ENCODE measurements at places on chromosomes 4 and X.
A peak's percentile ranks its signal among the peaks of the same experiment; 100 is the strongest.

DNA sequence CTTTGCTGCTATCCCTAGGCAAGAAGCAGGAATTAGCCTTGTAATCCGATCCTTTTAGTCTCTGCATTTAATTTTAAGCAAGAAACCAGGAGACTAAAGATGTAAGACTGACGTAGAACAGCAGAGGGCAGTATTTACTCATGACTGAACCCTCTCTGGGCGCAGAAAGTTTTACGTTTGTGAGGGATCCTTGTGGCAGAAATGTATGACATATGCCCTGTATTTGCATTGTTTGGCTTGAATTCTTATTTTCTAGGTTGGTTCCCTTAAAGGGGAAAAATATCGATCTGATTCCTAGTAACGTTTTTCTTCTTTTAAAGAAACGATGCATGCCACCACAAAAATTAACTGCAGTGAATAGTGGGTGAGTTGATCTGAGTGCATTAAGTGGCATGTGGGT, 1.3 kb upstream of the FAT4 start:
- DNase-seq: peak; percentile 84

DNA sequence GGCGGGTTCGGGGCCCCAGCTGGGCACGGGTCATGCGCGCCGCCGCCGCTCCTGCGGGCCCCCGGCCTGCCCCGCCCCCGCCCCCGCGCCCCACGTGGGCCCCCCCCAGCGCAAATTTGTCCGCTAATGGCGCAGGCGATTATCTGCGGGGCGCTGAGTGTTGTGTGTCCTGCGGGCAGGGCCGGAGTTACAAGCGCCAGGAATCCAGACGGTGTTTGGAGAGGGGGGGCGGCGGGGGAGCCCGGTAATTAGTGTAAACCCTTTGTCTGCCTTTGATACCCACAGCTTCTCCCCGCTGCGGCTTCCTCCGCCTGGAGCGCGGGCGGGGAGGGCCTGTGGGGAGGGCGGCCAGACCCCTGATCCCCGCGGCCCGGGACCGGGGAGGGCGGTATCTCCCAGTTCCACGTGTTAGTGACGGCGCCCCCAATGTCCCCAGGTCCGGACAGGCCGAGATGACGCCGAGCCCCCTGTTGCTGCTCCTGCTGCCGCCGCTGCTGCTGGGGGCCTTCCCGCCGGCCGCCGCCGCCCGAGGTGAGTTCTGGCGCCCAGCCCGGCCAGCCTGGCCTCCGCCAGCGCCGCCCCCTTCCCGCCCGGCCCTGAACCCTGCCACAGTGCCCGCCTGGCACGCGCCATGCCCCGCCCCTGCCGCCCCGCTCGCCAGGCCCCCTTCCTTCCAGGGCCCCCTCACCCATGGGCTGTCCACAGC, 761 bp downstream of the FGFRL1 start:
- no peak for DNase-seq

DNA sequence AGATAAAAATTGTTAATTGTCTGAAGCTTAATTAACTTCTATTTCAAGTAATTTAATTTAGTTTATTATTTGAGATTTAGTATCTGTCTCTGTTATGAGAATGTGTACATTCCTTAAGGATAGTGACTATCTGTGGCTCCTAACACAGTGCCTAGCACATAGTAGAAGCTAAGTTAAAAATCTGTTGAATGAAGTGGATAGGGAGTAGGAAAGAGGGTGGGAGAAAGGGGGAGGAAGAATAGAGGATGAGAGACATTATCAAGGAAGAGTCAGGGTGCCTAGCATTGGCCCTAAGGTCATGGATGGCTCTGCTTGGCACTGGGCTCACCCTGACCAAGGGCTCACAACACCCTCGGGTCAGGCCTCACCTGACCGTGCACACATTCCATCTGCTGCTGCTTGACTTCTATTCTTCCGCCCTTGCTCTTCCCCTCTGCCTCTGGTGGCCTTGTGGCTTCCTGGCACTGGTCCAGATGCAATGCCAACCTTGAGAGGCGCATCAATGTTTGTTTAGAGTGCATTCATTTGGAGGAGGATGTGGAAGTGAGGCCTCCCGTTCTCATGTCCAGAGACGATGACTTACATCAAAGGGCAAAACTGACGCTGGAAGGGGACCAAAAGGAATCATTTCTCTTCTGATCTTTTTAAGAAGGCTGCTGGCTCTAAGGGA, 42.3 kb downstream of the TRIM2 start:
- DNase-seq: no peak

DNA sequence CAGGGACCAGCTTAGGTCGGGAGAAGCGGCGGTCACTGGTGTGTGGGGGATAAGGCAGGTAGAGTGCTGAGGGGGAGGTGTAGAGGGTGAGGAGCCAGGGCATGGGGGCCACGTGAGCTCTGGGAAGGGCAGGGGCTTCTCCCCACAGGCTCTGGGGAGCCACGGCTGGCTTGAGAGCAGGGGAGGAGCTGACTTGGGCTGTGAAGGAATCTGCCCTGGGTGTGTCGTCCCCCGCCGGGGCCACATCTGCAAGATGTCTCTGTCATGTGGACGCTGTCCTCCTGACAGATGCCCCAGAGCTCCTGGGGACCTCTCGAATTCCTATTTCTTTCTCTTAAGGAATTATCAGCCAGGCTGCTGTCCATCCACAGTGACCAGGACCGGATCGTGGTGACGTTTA, 15.0 kb downstream of the SH3TC1 start:
- DNase-seq: no peak

- DNase-seq: no peak
These were observed 158.2 kb downstream of the SPRY1 start for GRCh38 chr4:123554801-123555232.

DNA sequence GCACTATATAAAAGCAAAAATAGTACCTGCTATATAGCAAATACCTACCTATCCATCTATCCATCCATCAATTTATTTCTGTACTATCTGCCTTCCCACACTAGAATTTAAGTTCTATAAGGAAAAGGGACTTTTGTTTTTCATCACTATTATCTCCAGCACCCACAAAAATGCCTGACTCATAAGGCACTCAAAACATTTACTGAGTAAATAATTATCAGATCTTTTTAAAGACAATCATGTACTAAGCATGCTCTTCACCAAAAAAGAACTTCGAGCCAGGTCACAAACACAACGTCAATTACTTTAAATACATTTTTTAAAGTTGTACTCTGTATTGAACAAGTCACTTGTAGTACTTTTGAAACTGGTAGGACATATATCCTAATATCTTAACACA, 119.9 kb downstream of the FBXW7 start:
- no peak for DNase-seq

GRCh38 chr4:110799211-110799610, 176.3 kb upstream of the PITX2 start:
- DNase-seq: no peak

DNA sequence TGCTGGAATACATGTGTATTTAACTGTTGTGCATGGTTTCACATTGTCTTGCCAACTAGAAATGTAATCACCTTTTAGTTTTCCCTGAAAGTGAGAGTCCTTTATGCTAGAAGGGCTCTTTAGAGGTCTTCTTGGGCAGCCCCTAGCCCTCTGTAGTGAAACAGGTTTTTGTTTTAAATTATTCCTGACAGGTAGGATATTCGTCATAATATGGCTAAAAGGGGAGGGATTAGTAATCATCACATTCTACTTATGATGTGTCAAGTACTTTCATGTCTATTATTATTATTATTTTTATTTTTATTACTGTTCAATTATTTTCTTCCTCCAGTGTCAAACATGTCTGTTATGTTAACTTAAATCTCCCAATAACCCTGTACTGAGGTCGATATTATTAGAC, 35.5 kb downstream of the MSN start:
- DNase-seq: no peak

- DNase-seq: no peak
These were observed 113.5 kb downstream of the DDIT4L start for GRCh38 chr4:100076753-100077152.

DNA sequence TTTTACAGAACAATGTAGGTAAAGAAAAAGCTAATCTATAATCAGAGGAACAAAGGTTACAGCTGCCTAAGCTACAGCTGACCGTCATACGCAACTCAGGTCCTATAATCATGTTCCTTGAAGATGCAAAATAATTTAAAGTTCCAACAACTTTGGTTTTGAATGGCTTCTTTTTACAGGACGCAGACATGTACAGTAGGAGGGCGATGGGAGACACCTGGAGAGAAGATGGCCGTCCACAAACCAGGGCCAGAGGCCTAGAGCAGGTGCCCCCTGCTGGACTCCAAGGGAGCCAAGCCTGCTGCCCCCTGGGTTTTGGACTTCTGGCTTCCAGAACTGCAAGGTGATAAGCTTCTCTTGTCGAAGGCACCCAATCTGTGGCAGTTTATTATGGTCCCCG, 10.6 kb downstream of the HGFAC start:
- DNase-seq: no peak

DNA sequence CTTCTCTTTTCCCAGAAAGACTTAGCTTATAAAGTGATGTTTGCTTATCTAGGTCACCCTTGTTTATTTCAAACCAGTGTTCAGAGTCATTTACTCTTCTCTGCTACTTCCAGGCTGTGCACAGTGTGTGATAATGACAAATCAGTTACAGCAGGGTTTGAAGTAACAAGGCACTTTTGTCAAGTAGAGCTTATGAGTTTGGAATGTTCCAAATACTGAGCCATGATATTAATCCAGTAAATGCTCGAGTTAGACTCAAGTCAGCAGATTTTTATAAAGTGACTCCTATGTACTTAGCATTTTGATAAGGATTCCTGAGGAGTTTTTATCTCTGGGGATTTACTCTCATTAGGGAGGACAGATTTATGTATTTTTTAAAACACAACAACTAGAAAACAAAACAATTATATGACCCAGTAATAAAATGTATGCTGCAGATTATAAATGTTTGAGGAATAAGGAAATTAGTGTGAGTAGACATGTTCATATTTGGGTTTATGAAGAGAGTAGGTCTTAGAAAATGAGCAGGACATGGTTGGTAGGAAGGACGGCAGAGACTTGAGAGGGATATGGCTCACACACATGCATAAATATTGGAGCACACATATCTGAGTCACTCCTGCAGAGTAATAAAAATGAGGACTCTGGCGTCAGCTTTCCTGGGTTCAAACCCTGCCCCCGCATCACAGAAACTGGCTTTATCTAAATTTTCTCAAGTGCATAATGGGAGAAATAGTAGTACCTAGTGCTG, 271.2 kb downstream of the FBXO8 start:
- DNase-seq: no peak

GRCh38 chr4:18051281-18051680, 29.7 kb upstream of the LCORL start:
- no peak for DNase-seq

DNA sequence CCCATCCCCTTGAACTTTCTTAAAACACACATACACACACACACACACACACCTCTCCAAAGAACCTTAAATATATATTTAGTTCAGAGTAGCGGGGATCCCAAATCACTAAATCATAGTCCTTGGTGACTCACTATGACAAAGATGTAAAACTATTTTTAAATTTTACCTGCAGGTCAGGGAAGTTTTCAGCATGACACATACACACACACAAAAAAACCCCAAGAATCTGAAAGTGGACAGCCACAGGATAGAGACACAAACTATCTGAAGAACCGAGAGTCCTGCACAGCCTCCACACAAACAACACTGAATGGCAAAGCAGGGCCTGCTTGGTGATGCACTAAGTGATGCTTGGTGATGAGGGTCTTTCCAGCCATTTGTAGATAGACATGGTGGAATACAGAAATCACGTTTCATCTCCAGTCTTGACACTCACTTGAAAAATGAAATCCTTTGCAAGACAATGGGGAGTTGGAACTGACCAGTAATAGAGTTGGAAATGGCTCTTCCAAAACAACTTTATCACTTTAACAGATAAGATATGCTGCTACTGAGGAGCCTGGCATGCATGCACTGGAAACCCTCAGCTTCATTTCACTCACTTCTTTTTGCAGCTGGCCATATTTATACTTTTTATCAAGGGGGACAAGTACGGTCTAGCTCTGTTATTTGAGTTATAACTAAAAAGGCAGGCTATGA, 307.3 kb downstream of the RAPGEF2 start:
- no peak for DNase-seq

DNA sequence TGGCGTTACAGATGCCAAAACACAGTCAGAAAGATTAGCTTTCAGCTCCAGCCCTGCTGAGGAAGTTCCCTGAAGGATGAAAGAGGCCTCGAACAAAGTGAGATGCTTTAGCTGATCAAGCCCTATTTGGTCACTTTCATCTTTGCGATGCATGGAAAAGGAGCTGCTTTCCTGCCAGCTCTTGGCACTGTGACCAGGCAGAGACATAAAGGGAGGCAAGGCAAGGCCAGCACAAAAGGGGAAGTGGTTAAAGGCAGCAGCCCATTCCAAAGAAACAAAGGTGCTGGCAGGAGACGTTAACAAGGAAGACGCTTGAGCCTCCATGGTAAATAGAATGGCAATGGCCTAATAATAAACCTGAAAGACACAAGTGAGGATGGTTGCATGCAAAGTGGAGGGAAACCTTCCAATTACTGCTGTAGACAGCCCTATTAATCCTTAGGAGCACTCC, 617.1 kb upstream of the INTU start:
- DNase-seq: no peak

GRCh38 chrX:78653118-78653822, 5.9 kb downstream of the RTL3 start:
- no peak for DNase-seq

GRCh38 chr4:154292589-154292988, 199.0 kb downstream of the DCHS2 start:
- no peak for DNase-seq

- DNase-seq: no peak
These were observed 30.9 kb downstream of the NIPAL1 start for GRCh38 chr4:48047421-48047844.

DNA sequence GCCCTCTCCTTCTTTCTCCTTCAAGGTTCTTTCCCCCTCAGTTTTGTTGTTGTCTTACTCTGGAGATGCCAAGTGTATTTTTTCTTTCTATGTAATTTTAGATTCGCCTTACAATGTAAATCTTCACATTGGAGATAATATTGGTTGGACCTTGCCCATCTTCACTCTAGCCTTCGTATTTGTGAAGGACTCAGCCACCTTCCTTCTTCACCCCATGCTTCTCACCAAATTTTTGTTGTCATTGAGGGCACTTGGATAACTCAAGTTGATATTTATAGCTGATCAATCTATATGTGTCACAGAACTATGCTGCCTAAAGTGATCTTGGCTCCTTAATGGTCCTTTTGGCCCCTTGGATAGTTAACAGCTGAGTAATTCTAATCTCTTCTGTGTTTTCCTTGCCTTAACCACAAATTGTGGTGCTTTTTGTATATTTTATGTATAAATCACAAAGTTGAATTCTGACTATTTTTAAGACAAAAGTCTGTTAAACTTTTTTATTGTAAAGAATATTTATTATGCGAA, 6.5 kb downstream of the SPRY1 start:
- no peak for DNase-seq

DNA sequence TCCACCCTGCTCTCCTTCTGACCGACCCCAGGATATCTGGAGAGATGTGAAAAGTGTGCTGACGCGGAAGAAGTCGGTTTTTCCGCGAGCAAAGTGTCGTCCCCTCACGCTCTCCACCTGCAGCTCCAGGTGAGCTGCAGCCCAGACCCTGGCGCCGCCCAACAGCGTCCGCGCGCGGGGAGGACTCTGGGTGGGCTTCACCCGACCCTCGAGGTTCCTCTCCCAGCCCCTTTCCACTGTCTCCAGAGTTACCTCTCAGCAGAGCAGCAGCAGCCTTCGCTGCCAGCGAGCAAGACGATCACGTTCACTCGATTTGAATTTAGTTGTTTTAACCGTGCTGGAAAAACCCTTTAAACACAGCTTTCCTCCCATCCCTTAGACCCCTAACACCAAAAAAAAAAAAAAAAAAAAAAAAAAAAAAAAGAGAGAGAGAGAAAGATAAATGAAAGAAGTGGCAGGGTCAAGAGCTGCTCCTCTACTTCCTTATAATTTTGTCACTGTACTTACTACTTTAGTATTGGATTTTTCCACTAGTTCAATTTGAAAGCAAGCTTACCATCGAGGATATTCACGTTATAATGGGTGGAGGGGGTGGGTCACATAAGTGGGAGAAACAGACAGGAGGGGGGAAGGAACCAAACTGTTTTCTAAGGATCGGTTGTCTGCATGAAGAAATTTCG, 758 bp upstream of the NR3C2 start:
- DNase-seq: no peak

All from renal cortex interstitium (tissue), 15 donors.